CD4-positive, alpha-beta T cell treated with Interleukin-2 at 100 ng/mL for 4 hours (primary cell): ENCODE measurements at places on chromosomes 7 and 10.

GRCh38 chr10:2280713-2281300 lies 543.5 kb upstream of the ADARB2 start:
- DNase-seq = no peak

DNA sequence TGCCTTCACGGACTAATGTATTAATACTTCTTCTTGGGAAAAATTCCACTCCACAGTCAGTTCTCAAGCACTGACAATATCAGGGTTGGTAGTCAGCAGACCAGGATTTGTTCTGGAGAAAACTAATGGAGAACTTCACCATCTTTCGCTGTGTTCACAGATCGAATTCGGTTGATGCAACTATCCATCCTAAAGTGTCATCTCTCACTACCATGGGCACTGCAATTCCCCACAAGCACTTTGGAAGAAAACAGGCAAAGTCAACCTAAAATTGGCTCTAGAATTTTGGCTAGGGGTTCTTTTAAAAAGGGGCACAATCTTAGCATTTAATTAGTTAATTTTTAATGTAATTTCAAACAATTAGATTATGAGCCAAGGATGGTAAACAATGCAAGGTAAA lies 164.4 kb downstream of the HGF start:
- no peak for DNase-seq

DNA sequence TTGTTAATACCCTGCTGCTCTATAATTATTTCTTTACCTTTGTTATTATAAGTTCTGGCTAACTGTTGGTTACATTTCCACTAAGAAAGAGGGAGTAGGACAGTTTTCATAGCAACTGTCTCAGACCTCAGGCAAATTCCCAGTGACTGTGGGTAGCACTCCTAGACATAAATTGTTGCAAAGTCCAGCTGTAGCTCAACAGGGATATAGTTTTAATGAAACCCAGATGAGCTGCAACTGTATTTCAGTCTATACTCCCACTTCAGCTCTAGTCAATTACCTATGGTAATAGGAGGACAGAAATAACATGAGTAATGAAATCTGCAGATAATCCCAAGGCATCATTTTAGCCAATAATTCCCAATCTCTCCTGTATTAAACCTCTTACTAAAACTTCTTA lies 103.0 kb upstream of the SEMA3A start:
- no peak for DNase-seq

GRCh38 chr10:121617176-121617575 lies 18.9 kb upstream of the FGFR2 start:
- DNase-seq = no peak

- DNase-seq = no peak
These were observed 8.6 kb upstream of the GRID2IP start for GRCh38 chr7:6559896-6560295.

GRCh38 chr10:101230183-101230917 lies 1.1 kb upstream of the LBX1 start:
- DNase-seq = no peak

DNA sequence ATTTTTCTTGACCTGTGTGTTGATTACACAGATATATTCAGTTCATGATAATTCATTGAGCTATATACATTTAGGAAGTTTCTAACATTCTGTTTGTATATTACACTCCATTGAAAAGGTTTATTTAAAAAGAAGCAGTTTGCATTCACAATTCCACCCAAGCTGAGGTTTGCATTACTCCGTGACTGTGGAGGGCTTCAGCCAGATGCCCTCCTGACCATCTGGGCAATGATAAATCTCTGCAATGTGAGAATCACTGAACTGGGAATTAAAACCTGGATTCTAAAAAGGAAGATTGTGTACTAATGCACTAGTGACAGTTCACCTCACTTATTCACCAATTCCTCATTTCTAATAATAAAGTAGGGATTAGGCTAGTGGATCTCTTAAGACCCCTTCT lies 36.4 kb upstream of the CYP2C9 start:
- no peak for DNase-seq

DNA sequence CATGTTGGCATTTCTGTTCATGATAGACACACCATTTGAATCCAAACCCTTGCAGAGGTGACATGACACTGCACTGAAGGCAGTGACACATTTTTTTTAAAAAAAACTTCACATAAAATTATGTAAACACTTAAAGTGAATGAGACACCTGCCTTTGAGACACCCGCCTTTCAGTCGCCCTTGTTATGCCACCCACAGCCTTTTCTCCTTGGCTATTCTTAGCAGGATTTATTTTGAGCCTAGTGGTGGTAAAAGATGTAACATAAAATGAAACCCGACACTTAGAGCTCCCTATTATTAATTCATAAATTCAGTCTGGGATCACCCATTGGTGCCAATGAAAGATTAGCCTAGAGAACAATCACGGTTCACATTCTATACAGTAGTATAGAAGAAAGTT lies 161.3 kb downstream of the DYNC1I1 start:
- no peak for DNase-seq

DNA sequence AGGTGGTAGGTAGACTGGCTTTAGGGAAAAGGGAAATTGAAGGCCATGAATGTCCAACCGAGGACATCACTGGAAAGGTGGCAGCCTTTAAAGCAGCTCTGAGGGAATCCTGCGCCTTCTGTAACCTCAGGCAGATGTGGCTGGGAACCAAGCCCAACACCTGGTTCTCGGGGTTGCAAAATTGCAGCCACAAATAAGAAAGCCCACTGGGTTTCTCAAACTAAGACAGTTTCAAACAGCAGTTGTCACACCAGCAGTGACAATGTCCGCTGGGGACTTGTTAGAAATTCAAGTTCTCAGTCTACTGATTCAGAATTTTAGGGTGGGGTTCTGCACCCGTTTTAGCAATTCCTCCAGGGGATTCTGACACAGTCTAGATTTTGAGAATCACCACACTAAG lies 42.7 kb upstream of the STEAP1B start:
- DNase-seq = no peak

DNA sequence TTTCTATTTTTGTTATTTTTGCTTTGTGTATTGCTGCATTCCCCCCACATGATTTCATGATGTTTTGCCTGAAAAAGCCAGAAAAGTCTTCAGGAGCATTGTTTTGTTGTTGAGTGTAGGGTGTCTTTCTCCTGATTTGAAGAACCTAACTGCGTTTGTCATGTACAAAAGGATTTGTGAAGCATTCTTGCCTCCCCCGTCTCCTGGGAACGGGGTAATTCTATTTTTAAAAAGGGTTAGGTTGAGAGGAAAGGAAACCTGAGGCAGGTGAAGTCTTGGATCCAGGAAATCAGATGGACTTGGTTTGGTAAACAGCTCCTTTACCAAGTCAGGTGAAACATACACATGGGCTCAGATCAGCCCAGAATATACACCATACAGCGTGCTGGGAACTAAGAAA lies 26.0 kb upstream of the BTBD16 start:
- no peak for DNase-seq

GRCh38 chr7:81165070-81165469 lies 246.2 kb upstream of the SEMA3C start:
- no peak for DNase-seq

DNA sequence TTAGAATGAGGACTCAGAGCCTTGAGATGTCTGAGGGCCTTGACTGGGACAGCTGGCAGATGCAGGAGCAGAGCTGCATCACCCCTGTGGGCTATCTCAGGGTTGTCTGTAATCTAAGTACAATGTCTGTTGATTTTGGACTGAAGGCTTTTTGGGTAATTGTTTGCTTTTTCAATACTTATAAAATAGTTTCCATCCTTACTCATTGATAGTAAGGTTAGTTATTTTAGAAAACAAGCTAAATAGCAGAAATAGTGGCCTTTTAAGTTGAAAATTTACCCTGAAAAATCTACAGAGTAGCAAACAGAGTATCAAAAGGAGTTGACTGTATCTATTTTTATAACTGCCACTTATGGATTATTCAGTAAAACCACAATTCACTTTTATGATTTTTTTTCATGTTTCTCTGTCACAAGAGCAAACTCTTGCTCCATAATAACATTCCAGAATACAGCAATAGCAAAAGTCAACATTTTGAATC lies 179.7 kb downstream of the CFTR start:
- no peak for DNase-seq

DNA sequence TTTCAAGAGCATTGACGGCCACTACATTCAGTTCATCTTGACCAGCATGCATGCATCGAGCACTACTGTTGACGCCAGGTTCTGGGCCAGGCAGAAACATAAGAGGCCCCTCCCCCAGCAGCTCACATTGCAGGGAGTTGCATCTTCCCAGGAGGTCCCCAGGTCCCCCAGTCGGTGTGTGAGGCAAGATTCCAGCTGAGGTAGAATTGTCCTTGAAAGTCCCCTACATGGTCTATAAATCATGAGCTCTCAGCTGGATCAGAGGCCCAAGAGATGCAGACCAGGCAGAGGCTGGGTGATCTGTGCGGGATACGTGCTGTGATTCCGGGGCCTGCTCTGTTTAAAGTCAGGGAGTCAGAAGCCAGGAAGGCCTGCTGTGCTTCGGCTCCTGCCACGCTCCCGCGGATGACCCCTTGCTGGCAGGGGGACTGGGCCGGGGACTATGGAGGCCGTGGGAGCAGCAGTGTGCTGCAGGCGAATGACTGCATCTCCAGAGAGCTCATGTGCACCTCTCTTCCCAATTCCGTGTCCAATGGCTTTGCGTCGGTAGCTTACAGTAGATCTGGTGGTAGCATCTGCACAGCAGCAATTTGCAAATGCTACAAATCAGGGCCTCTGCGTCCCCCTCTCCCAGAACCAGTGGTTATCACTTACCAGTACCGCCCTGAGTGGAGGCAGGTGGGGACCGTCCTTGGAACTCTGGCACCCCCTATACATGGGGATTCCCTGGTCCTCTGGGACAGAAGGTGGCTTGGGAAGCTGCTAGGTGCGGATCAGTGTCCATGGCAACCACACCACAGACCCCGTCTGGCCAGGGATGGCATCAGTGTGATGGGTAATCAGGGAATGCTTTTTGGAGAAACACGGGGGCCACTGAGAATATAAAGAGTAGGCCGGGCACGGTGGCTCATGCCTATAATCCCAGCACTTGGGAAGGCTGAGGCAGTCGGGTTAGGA lies 93.6 kb downstream of the RGS10 start:
- no peak for DNase-seq

DNA sequence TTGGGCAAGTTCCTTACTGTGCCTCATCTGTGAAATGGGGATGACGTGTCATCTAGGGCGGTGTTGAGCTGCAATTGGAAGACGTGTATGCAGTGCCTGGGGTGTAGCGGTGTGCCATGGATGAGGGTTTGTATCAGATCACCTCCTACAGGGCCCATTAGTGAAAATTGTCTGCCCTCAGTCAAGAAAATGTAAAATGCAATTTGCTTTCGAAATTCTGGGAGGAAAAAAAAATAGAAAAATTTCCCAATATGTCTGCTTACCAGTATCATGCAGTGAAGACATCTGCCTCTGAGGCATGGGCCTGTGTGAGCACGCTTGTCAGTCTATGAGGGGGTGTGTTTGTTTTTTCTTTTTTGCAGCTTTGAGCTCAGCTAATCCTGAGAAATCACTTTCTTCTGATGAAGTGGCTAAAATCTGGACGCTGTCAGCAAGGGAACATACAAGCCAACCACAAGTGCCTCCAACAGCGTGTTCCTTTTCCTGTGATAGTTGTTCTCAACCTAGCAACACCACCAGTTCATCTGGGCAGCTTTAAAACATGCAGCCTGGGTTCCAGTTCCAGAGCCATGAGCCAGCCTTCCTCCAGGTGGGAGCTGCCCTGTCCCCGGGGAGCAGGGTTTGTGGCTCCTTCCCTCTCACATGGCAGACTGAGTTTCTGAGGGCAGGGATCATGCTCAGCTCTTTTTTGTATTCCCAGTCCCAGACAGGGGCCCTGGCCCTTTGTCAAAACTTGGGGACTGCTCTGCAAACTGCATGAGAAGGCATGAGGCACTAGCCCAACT lies 10.3 kb downstream of the FAM241B start:
- no peak for DNase-seq

DNA sequence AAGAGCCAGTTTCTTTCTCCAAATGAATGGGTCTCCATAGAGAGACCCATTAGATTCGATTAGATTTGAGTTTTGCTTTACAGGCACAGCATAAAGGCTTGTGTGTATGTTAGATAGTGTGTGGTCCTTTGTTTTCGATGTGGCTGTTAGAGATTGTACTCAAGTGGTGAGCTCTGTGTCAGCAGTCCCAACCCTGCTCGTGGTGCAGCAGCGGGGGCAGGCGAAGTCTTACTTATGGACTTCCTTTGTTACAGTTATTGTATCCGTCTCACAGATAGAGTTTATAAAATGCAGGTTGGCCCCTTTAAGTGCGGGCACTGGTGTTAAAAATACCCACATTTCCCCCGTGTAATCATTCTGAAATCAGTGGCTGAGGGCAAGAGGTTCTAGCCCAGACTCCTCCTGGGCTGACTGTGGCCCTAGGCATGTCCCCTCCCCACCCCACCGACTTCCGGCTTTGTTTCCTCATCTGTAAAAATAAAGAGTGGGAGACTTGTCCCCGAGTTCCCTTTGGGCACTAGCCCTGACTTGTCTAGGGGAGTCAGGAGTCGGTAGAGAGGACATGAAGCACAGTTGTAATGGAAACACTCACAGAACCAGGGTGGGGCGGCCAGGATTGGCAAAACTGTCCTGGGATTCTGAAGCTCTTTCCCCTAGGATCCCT lies 28.6 kb downstream of the MTURN start:
- peak; percentile 29 for DNase-seq

GRCh38 chr7:133300088-133300487 lies 47.2 kb downstream of the EXOC4 start:
- no peak for DNase-seq

DNA sequence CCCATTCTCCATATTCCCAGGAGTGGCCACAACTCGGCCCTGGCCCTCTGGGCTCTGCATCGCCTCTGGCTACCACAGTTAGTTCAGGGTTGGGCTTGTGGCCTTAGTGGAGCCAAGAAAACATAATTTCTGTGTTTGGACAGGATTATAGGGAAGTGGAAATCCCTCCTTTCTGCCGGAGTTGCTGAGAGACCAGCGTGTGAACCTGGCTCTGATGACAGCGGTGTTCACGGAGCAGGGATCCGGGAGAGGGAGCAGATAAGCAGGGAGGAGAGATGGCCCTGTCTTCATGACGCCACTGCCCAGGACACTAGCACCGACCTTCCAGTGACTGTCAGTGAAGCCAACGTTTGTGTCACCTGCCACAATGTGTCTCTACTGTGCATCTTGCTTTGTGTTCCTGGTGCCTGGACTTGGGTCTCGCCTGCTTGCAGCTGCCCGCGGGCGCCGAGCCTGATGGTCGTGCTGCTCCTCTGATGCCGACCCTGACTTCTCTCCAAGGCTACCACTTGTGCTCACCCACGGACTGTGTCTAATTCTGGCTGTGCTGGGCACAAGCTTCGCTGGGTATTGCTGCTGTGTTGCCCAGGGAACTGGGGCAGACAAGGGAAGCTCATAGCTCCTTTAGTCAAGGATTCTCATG lies 67.0 kb upstream of the VIPR2 start:
- DNase-seq = no peak

DNA sequence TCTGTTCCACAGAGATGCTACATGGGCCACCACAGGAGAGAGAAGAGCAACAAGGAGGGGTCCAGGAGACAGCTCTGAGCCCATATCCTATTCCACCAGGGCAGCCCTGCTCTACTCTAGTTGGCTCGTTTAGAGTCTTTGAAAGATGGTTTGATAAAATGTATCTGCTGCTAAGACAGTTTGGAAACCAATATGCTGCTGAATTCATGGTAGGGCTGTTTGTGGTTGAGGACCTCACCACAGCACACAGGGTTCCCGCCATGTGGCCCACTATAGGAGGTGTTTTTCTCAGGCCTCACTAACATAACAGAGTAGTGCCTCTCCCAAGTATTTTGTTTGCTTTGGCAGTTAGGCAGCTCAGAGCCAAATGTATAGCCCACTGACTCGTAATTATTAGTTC lies 35.8 kb upstream of the ZC3HAV1L start:
- DNase-seq = no peak

- no peak for DNase-seq
These were observed 683.8 kb upstream of the ANKRD30A start for GRCh38 chr10:36441557-36441956.
